ENCODE measurements at places on chromosomes 1 and 21. TPM values are rescaled to one million over a fixed set of nuclear protein-coding genes. Genes with fewer than 3 reads are reported as not detected.

The SMIM11 gene
- 23.8 TPM for total RNA-seq

The ANXA9 gene
- 0.16 TPM for total RNA-seq

The IQGAP3 gene
- total RNA-seq = 0.16 TPM

The DEPDC1 gene
- total RNA-seq = 0.19 TPM

The LCE2C gene
- not detected for total RNA-seq

The PLA2G2D gene
- total RNA-seq = not detected

The TSTD1 gene
- total RNA-seq = 12.0 TPM

The CELA2B gene
- not detected for total RNA-seq

The MRPS6 gene
- total RNA-seq = 30.2 TPM

The CRP gene
- not detected for total RNA-seq

The BRDT gene
- total RNA-seq = not detected

The RIPK4 gene
- total RNA-seq = 0.13 TPM

The CLCNKA gene
- 1.2 TPM for total RNA-seq

The SEC16B gene
- total RNA-seq = 1.3 TPM

The PBX1 gene
- 52.2 TPM for total RNA-seq

The C1orf116 gene
- total RNA-seq = 0.70 TPM

The RAP1GAP gene
- total RNA-seq = 2.7 TPM

The LCE3E gene
- total RNA-seq = not detected

The SPOCD1 gene
- 0.19 TPM for total RNA-seq

The NUP210L gene
- total RNA-seq = 0.48 TPM

The CDC7 gene
- total RNA-seq = 1.6 TPM

The CNR2 gene
- not detected for total RNA-seq

The LGR6 gene
- total RNA-seq = 0.86 TPM

The CLCA1 gene
- total RNA-seq = not detected

The PLA2G2A gene
- total RNA-seq = 59.6 TPM

The CR1 gene
- total RNA-seq = 4.1 TPM

The ARHGAP30 gene
- total RNA-seq = 2.6 TPM

The MMEL1 gene
- total RNA-seq = not detected

The NTRK1 gene
- 1.4 TPM for total RNA-seq

The ITLN2 gene
- not detected for total RNA-seq

The CFHR4 gene
- not detected for total RNA-seq

The OR2T5 gene
- not detected for total RNA-seq

The ADORA3 gene
- total RNA-seq = 0.51 TPM

The LYPD8 gene
- not detected for total RNA-seq

The AMY1C gene
- not detected for total RNA-seq

The SPRR1B gene
- not detected for total RNA-seq

The FAM131C gene
- total RNA-seq = 3.0 TPM

The SPRR3 gene
- not detected for total RNA-seq

The KLHDC9 gene
- total RNA-seq = 10.7 TPM

The TBX15 gene
- 1.1 TPM for total RNA-seq

The NIBAN1 gene
- 351 TPM for total RNA-seq

The SLC30A7 gene
- 8.5 TPM for total RNA-seq

The SV2A gene
- total RNA-seq = 0.83 TPM

The EGLN1 gene
- 47.5 TPM for total RNA-seq

The GBP5 gene
- total RNA-seq = 0.94 TPM

The AMY2B gene
- 31.1 TPM for total RNA-seq

The PLA2G2F gene
- total RNA-seq = not detected

The CFHR5 gene
- not detected for total RNA-seq

The GUCA2B gene
- total RNA-seq = not detected

The CRABP2 gene
- 3.7 TPM for total RNA-seq

The C1orf210 gene
- not detected for total RNA-seq

The FLG gene
- total RNA-seq = 0.03 TPM

The ASTN1 gene
- total RNA-seq = 0.59 TPM

The HMGCS2 gene
- 0.38 TPM for total RNA-seq

The VCAM1 gene
- total RNA-seq = 6.9 TPM

The AMY1A gene
- not detected for total RNA-seq

The PRAMEF20 gene
- total RNA-seq = not detected

Measured in cardiac septum (tissue), 1 donor.